ENCODE measurements at places on chromosomes 5 and 9.

GRCh38 chr5:43771611-43772031 is 168.6 kb downstream of the NNT start:
- DNase-seq, result no peak

GRCh38 chr5:143796125-143796524 is 15.8 kb upstream of the HMHB1 start:
- DNase-seq, result no peak

DNA sequence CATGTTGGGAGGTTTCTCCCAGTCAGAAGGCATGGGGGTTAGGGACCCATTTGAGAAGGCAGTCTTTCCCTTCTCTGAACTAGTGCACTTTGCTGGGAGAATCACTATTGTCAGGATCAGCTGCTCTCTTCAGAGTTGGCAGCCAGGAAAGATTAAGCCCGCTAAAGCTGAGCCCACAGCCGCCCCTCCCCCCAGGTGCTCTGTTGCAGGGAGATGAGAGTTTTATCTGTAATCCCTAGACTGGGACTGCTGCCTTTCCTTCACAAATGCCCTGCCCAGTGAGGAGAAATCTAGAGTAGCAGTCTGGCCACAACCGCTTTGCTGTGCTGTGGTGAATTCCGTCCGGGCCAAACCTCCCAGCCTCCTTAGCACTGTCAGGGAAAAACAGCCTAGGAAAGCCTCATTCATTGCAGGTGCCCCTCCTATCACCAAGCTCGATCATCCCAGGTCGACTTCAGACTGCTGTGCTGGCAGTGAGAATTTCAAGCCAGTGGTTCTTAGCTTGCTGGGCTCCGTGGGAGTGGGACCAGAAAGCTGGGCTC is 69.8 kb downstream of the CNTLN start:
- no peak for DNase-seq

DNA sequence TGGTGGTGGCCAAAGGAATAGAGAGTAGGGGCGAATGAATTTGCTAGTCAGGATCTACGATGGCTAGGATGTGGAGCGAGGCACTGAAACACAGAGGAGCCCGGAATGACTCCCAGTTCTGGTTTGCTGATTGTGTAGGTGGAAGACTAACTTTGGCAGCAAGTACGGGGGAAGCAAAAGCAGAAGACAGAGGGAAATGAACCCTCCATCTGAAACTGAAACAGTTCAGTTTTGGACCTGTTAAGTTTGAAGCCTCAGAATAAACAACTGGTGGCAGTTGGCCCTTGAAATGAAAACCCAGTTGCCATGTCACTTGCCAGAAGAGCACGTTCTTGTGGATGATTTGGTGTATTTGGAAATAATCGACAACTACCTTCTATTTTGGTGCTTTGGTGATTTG is 15.4 kb upstream of the SMIM15 start:
- DNase-seq, result no peak

DNA sequence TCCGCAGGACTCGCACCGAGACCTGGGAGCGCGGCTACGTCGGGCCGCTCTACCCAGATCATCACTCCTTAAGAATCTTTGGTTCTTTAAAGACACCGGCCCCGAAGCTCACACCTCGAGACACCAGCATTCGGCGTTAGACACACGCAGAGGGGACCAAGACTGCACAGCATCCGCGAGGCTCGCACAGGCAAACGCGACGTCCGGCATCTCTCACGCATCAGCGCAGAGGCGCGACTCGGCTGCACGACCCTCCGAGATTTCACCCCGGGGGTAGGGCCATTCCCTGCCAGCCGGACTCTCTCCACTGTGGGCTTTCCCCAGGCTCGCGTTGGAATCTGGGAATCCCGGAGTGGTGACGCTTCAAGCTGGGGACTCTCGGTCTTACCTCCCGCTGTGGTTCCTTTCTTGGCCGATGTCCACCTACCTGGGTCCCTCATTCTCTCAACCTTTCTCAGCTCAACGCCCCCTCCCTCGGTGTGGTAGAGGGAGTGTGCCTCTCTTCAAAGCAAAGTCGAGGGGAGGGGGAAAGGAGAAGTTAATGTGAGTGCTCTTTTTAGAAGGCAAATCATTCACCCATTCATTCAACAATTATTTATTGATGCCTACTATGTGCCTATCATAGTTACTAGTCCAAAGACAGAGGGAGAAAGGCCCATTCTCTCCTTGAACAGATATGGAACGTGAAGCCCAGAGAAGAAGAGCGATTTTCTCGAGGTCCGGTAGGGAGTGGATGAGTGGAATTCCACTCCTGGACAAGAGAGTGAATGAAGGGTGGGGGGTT is 1.3 kb upstream of the HAND1 start:
- no peak for DNase-seq

- DNase-seq, result no peak
Measured at GRCh38 chr5:119022017-119022745, 33.8 kb upstream of the DTWD2 start.

GRCh38 chr5:105735704-105736103 is 1935.0 kb downstream of the EFNA5 start:
- no peak for DNase-seq

DNA sequence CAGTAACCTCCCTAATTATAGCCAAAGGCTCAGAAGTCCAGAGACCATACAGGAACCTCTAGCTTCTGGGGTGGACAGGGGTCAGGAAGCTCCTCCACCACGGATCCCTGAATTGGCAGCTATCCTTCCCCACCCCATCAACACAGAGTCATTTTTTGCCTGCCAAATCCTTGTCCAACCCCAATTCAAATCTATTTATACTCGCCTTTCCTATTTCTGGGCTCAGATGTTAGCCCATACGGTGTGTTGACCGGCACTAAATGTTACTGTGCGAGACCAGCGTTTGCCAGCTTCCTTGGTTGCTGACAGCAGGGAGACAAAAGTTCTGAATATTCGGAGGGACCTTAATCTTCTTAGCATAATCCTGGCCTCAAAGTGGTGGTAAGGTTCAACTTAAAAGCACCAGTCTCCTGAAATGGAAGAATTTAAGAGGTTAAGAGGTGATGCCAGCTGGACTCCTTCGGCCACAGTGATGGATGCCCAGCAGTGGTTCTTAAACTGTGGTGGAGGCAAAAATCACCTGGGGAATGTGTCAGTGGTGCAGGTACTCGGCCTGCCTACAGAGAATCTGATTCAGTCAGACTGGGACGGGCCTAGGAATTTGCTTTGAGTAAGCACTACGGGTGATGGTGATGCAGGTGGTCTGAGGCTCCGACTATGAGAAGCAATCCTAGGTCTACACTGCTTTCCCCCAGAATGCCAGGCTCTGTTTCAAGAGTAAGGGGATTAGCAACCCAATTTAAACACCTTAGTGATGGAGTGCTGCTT is 204.8 kb upstream of the MEF2C start:
- no peak for DNase-seq

- DNase-seq, result no peak
Measured at GRCh38 chr5:157818368-157818767, 40.6 kb downstream of the CLINT1 start.

DNA sequence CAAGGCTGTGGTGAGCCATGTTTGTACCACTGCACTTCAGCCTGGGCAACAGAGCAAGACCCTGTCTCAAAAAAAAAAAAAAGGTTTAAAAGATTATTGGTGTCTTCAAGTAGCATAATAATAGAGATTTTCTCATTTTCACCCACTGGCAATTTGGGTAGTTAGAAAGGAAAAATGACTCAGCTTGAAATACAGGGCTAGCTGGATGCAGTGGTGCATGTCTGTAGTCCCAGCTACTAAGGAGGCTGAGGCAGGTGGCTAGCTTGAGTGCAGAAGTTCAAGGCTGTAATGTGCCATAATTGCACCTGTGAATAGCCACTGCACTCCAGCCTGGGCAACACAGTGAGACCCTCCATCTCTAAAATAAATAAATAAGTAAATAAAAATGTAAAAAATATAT is 111.1 kb downstream of the ARRDC3 start:
- no peak for DNase-seq

DNA sequence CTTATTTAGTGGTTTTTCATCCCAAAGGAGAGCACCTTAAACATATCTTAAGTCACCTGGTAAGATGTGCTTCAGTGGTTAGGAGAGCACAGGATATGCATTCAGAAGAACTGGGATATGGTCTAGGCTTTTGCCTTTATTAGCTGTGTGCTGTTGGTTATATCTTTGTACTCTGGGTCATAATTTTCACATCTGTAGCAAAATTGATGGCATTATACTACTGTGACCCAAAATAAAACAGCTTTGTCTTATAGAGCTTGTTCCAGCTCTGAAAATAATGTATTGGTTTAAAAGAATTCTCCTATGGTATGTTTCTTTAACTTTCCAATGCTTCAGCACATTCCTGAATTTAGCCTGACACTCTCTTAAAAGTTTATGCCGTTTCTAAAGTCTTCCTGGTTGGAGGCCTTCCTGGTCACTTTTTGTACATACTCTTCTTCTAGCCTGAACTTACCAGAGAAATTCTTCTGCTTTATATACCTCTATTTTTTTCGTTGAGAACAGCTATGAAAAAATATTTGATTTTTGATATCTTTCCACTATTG is 337.1 kb upstream of the MPDZ start:
- no peak for DNase-seq

DNA sequence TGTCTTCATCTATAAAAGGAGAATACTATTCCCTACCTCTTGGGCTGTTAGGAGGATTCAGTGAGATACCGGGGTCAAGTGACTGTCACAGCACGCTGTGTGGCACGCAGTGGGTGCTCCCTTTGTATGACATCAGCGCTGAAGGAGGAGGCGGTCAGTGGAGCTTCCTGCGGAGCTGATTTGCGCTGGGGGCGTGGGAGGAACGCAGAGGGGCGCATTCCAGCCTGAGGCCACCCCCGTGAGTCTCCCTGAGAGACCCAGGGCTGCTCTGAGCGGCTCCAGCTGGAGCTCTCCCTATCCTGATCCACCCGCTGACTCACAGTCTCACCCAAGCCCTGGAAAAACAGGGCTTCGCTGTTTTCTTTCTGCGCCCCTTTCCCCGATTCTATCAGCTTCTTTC is 24.3 kb upstream of the NEURL1B start:
- no peak for DNase-seq

DNA sequence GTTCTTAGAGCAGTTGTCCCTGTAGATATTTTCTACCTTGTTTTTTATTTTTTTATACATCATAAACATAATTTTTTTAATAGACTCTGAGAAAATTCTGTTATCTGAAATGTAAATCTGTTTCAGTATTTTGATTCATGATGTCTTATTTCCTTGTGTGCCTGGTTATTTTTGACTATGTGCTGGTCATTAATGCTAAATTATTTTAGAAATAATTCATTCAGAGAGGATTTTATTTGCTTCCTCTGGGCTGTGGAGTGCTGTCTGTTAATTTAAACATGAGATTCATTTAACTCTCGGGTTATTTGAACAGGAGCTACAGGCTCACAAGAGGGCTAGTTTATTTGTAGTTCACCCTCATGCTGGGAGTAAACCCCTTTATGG is 124.3 kb upstream of the PITX1 start:
- DNase-seq, result no peak

All from NCI-H1436 treated with DMSO at 0.1 percent for 48 hours (cell line).